GM23338 (cell line): ENCODE measurements at places on chromosomes 3 and 15.

DNA sequence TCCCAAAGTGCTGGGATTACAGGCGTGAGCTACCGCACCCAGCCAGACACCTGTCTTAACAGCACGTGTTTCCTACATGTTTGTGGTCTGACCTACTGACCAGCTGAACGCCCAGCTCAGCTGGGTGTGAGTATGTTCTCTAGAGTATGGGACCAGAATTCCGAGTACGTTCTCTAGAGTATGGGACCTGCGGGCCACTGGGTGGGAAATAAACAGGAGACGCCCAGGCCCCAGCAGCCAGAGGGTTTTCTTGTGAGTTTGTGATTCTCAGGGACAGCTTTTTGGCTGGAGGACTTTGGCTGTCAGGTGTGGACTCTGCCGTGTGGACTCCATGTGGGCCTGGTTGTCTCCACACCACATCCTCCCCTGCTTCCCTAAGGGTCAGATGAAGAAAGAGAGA lies 87.3 kb downstream of the CHRD start:
- no peak for DNase-seq

DNA sequence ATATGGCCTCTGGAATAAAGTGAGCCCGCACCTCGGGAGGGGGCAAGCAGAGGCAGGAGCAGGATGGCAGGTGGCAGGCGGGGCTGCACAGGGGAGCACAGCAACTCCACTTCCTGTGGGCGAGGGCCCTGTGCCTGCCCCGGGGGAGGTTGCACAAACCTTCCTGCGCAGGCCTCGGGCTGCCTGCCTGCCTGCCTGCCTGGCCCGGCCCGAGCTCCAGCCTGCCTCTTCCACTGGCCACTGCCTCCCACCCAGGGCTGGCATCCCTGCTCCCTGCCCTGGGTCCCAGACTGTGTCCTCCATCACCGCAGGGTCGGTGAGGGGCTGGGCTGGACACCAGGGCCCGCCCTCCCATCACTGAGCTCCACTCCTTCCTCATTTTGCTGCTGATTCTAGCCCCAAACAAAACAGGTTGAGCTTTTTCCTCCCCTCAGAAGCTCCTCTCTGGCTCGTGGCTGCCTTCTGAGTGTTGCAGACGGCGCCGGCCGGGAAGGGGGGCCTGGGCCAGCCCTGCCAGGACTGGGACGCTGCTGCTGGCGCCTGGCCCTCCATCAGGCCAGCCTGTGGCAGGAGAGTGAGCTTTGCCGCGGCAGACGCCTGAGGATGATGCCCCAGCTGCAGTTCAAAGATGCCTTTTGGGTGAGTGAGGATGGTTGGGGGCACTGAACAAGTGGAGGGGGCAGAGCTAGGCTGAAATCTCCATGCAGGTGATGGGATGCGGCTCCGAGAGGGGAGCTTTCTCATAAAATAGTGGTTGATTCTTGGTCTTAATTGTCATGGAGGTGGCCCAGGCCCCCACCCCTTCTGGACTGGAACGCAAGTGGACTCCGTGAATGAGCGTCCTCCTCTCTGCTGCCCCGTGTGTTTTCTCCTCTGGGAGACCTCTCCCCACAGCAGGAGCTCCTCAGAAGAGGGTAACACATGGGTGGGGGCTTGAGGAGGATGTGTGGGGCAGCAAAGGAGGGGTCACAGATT lies at the start of gene PSTPIP1:
Gene PSTPIP1 (plus strand): TSS at position 156 of the 975 bp plus-strand sequence. CDS start 448 bp downstream, at position 604.
- DNase-seq, result no peak

- no peak for DNase-seq
Measured at GRCh38 chr3:7920211-7920610, 581.4 kb upstream of the LMCD1 start.

DNA sequence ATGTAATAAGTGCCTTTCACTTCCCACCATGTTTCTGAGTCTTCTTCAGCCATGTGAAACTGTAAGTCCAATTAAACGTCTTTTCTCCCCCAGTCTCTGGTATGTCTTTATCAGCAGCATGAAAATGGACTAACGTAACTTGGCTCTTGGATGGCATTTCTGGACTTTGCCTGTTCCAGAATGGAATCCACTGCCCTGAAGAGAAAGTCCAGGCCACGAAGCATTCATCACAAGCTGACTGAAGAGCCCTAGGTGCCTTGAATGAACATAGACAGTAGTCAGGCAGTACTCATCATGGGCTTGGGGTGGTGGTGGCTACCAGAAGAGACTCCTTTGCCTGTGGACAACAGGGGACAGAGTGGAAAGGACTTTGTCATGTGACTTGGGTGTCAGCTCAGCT lies 1505.0 kb downstream of the SI start:
- DNase-seq, result no peak

DNA sequence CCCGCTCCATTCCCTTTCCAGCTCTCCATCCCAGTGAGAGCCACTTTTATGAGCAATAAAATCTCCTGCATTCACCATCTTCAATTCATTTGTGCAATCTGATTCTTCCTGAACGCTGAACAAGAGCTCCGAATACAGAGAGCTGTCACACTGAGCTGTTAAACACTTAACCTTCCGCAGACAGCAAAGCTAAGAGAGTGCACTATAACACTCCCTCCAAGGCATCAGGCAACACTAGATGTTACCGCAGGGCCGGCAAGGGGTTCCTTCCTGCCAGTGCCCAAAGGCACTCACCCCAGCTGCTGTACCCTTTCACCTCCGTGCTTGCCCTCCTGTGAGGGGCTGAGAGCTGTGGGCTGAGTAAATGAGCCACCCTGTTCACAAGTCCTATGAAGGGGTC lies 85.6 kb downstream of the BCHE start:
- DNase-seq, result peak; percentile 8

DNA sequence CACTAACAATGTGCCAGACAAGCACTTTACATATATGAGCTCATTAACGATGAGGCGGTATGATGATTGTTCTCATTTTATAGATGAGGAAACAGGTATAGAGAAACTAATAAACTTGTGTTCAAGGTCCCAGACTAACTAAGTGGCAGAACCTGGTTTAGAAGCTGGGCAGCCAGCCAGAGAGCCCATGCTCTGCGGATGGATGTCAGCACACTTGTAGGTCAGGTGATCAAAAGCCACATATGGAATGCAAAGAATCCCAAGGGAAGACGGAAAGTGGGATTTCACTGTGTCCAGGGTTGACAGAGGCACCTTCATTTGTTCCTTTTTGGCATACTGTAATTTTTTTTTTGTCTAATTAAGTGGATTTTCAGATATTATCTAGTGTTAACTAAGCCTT lies 103.7 kb downstream of the EFL1 start:
- DNase-seq, result no peak

- DNase-seq, result no peak
Measured at GRCh38 chr15:51613951-51614350, 8.6 kb downstream of the DMXL2 start.

DNA sequence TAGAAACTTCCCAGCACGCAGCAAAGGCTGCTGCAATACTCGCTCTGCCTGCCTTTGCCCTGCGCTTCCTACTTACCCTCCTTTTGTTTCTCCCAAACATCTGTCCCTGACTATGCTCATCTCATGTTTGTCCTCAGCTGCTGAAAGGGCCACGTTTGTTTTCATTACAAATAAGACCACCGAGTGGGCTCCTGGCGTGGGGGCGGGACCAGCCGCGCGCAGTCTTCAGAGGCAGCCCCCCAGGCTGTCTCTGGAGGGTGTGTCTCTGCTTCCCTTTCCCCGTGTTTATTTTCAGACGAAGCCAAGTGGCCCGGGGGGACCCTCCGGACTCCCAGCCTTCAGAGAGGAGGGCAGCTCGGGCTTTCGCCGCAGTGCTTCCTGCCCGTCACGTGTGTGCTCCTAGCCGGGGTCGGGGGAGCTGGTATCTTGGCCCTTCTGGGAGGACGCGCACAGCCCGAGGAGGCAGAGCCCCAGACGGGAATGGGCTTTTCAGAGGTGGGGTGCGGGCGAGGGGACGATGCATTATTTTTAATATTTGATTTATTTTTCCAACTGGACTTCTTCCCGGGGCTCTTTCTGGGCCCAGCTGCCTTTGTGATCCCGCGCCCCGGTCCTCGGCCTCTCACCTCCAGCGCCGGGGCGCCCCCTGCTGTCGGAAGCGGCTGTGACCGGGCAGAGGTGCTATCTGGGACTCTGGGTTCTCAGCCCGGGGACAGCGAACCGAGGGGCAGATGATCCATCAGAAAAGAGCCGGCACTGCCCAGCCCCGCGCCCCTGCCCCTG lies 70.0 kb upstream of the CGNL1 start:
- DNase-seq, result peak; percentile 96

GRCh38 chr15:88262064-88262463 lies 5.5 kb upstream of the NTRK3 start:
- no peak for DNase-seq

- DNase-seq, result no peak
Measured at GRCh38 chr15:98514034-98514622, 134.2 kb upstream of the IGF1R start.

- DNase-seq, result no peak
Measured at GRCh38 chr3:16468002-16468335, 45.5 kb downstream of the RFTN1 start.

GRCh38 chr3:152658977-152659720 lies 175.8 kb upstream of the P2RY1 start:
- DNase-seq, result peak; percentile 30

DNA sequence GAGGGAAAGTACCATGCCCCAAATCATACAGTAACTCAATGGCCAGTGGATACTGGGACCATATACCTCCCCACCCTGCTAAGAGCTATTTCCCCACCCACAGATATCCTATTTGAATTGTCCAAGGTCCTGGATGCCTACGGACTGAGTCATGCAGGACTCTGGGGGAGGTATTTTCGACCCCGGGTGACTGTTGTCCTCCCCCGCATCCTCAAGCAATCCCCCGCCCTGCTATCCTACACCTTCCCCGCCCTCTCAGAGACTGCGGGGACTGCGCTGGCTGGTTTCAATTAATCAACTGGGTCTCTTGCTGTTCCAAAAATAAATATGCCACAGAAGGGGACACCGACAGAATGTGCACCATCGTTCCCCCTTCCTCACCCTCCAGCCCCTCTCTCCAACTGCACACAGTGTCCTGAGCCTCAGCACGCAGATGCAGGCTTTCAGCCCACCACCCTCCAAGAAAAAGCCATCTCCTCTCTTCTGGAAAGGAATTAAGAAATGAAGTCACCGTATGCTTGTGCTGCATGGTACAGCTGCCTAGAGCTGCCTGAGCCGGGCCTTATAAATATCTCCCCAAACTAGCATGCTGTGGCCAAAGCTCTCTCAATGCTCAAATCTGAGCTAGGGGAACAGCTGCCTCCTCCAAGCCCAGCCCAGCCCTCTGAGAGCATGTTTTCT lies 8.1 kb downstream of the CAV3 start:
- peak; percentile 85 for DNase-seq

DNA sequence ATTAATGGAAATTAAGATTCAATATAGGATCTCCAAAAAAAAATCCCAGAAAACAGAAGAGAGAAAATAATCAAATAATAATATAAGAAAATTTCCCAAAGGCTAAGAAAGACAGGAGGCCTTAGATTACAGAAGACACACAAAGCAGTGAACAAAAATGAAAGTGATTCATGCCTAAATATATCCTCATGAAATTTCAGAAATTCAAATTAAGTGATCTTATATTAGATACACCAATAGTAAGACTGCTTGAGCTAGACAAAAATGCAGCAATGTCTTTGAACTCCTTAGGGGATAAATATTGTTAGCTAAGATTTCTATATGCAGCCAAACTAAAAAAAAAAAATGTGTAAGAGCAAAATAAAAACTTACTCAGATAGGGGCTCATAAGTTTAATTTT lies 44.6 kb upstream of the ARPP21 start:
- no peak for DNase-seq

DNA sequence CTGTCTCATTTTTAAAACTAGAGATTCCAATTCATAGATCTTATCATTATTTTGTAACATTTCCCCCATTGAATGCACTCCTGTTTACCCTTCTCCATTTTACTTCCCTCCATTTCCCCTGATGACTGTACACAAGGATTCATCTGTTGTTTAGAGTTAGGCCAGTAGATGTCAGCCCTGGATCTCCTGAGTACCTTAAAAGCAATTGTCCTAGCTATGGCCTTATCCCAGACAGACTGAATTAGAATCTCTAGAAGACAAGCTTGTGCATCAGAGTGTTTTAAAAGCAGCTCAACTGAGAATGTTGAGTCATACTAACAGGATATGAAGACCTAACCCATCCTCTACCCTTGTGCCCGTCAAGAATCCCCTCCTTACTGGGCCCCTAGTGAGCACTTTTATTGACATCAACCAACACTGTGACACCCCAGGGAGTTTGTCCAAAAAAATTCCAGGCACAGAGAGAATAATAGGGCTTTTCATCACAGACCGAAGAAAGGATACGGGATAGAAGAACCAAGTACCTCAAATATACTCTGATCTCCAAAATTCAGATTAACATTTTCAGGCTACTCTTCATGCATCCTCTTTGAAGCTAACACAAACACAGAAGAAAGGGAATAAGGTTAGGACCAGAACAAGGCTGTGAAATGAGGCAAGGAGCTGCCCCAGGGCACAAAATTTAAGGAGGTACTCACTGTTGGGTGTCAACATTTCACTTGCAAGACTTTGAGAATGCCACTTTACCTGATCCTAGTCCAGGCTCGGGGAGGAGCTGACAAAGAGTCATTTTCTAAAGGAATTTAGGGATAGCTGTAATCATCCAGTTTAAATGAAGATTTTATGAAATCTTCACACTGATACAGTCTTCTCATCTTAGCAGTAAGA lies 17.1 kb downstream of the ZBED2 start:
- peak; percentile 49 for DNase-seq

- no peak for DNase-seq
Measured at GRCh38 chr3:185630182-185630622, 44.1 kb downstream of the SENP2 start.

DNA sequence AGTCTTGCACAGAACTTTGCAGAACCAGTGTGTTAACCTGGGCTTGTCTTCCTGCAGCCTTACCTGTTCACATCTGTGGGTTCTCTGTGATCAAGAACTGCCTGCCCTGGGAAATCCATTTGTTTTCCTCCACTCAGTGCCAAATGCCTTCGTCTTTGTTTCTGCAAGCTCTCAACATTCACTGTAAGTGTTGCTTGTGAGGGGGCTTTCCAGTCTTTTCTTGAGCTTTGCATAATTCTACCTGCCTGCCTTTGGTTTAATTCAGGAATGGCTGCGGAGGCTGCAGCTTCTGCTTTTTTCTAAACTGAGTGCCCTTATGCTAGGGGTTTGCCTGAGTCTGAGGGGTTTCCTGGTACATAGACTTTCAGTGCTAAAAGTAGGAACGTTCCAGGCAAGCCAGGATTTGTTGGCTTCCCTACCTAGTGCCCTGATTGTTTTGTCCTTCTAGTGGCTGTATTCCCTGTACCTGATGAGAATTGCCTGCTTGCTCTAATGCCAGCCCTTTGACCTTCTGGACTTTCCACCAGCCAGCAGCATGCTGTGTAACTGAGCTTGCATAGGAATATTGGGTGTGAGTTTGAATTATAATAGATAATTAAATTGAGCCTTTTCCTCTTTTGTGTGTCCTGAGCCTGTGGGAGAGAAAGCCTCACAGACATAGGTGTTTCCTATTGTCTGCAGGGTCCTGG lies 96.6 kb upstream of the CLSTN2 start:
- DNase-seq, result peak; percentile 22

DNA sequence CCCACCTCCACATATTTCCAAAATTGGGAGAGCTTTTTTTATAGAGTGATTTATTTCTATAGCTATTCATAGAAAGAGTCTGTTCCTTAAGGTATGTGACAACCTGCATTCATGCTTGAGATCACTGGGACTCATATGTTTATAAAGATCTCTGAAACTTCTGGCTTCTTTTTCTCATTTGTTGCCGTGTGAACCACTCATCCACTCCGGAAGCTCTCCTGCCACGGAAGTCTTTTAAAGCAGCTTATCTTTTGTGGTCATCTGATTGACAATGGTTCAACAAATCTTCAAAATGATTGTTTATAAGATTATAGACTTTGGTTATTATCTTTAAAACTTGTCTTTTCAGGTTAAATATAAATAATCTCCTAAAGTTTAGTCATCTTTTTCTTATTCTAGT lies 260.5 kb downstream of the C3orf38 start:
- DNase-seq, result no peak

- DNase-seq, result no peak
Measured at GRCh38 chr3:14804835-14805780, 13.7 kb upstream of the FGD5 start.
